ENCODE measurements at places on chromosomes 2 and 18.
A peak's percentile ranks its signal among the peaks of the same experiment; 100 is the strongest.

DNA sequence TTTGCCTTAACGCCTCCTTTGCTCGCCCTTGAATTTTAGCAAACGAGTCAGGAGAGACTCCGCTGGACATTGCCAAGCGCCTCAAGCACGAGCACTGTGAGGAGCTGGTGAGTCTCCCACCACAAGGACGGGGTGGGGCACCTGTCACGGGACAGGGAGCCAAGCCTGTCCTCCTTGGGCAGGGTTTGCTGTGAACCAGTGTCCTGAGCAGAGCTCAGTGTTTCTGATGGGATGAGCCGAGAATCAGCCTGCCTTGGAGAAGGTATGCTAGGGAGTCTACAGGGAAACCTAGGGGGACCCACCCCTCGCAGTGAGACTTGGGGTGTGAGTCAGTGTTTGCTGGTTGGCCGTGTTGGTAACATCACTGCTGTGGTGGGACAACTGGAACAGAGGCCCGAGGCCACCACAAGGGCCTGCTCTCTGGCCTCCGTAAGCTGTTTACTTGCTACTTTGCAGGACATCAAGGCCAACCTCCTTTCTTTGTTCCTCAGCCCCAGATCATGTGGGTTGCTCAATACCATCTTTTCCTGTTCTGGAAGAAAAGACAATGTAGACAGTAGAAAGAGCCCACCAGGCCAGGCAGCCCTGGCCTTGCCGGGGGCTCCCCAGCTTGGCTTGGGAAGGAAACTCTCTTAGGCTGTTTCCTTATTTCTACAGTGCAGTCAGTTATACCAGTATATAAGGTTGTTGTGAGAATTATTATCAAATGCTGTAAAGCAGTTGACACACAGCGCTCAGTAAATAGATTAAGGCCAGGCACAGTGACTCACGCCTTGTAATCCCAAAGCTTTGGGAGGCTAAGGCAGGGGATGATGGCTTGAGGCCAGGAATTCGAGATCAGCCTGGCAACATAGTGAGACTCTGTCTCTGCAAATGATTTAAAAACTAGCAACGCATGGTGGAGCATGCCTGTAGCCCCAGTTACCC is 42.4 kb downstream of the ITGB1BP1 start:
- DNase-seq, result no peak

DNA sequence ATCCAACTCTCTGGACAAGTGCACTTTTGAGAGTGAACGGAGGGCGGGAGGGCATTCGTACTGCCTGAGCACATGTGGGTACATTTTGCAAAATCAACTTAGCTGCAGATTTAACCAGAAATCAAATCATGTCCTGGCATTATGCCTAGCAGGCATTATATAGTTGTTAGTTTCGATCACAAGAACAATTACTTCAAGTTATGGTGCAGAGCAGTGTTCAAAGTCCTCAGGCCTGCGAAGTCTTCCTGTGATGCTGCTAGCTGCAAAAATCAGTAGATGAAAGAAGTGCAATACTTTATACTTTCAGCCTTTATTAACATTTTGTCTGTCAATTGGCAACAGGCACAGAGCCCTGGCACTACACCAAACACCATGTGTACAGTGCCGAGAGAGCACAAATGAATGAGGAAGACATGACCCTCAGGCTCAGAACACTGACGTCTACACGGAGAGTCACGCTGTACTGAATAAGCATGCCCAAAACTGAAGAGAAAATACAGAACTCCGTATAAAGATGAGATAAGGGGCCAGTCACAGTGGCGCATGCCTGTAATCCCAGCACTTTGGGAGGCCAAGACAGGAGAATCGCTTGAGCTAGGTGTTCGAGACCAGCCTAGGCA is 92.1 kb upstream of the CREB1 start:
- no peak for DNase-seq

DNA sequence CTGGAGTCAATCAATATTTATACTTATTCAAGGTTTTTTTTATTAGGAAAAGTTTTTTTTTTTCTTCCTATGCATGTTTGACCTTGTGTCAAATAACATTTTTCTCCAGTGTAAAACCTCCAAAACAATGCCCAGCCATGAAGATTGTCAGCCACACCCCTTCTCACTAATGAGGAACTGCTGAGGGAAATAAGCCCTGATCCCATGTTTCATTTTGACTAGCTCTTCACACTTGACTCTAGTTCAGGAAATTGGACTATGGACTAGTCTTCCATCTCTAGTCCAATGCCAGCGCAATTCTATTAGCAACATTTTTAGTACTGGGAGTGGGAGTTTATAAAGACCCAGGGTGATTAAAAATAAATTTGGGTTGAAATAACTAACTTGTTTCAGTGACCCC is 275.6 kb upstream of the CXCR4 start:
- no peak for DNase-seq

- no peak for DNase-seq
Observed at GRCh38 chr18:54032412-54032811, 192.1 kb downstream of the MBD2 start.

DNA sequence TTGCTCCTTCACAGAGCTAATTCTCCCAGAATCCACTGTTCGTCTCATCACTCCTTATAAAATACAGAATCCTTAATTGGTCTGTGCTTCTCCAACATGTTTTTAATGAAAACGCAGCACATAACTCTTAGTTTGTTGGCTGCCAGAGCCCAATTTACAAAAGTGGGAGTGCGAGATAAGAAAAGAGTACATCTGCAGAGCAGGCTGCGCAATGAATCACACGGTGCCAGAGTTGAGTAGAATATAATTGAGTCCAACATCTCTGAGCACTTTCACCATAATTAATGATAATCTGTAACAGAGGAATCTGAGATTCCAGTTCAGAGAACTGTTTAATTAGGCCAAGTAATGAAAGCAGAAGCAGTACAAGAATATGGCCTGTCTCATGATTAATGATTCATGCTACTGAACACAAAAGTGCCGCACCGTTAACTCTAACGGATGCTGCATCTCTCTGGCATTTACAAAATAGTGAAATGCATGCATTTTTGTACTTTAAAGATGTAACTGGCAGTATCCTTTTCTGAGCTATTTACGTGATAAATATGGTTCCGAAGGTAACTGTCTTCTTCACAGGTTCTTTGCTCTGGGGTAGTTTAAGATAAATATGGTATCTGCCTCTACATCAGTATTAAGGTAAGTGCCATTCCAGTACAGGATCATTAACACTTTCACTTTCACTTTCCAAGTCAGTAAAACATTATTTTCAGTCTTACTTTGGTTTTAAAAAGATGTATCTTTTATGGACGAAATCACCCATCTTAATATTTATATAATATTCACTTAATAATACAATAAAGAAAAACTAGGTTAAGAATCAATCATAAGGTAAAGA is 785.6 kb downstream of the NR4A2 start:
- DNase-seq, result peak; percentile 6

DNA sequence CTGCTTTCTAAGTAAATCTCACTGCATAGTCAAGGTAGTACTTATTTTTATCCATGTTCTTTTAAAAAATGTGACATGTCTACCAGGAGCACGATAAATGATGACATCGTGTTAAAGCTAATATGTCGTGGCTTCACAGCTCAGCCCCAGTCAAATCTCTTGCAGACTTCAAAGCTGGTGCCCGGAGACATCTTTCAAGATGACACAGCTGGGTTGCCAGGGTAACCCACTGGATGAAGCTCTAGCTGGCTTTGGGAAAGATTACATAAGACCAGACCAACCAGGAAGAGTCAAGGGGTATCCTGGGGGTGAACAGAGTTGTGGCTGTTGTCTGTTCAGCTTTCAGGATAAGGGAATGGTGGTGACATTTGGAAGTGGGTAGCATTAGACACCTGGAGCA is 67.8 kb downstream of the VSNL1 start:
- no peak for DNase-seq

DNA sequence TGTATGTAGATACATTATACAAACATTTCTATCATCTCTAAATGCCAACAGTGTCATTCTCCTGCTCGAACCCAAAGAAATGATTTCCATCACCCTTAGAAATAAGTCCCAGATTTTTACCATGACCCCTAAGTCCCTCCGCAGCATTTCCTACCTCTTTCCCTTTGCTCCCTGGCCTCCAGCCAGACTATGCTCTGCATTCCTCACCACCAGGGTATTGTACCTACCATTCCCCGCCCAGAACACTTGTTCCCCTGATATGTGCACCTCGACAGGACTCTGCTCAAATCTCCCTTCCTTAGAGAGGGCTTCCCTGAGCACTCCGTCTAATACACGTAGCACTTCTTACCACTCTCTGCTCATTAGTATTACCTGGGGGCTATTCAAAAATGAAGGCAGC is 630.2 kb downstream of the ARHGAP15 start:
- no peak for DNase-seq

- DNase-seq, result no peak
Observed at GRCh38 chr2:167506395-167506794, 618.1 kb downstream of the XIRP2 start.

DNA sequence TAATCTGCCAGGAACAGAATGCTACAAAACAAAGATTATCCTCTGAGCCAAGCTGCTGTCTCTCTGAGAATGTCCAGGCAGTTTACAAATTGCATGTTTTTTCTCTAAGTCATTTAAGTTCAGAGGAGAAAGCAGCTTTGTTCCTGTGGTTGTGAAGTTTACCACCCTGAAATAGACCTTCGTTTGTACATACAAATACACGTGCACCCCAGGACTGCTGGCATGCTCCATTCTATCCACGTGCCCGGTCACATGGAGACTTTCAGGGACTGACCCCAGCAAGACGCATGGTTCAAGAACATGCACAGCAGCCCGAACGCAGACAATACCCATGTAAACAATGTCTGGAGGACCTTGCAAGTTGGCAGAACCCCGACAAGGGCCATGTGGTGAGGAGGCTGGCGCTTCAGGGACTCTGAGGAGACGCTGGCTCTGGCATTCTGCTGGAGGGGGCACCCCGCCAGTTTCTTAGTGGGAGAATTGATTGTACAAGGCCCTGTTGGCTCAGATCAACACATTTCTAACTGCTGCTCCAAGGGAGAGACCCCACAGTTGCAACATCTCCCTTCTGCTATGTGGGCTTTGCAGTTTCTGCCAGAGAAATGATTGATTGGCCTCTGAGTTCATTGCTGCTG is 33.3 kb downstream of the FAM178B start:
- DNase-seq, result no peak

- no peak for DNase-seq
Observed at GRCh38 chr2:24725956-24726355, 67.2 kb downstream of the PTRHD1 start.

DNA sequence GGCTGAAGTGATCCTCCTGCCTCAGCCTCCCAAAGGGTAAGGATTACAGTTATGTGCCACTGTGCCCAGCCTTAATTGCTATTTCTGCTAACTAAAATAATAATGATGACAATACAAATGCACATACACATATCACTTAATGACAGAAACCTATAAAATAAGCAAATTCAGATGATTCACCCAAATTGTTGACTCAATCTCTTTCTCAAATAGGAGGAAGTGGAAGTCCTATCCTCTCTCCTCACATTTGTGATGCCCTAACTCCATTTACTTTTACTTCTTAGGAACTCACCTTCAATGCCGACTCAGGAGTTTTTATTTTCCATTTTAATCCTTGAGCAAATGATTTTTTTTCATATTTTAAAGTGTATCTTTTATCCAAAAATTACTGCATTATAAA is 24.5 kb upstream of the RAPH1 start:
- no peak for DNase-seq

- no peak for DNase-seq
Observed at GRCh38 chr2:174610243-174610995, 12.8 kb upstream of the WIPF1 start.

- no peak for DNase-seq
Observed at GRCh38 chr2:67289271-67289670, 107.9 kb upstream of the ETAA1 start.

DNA sequence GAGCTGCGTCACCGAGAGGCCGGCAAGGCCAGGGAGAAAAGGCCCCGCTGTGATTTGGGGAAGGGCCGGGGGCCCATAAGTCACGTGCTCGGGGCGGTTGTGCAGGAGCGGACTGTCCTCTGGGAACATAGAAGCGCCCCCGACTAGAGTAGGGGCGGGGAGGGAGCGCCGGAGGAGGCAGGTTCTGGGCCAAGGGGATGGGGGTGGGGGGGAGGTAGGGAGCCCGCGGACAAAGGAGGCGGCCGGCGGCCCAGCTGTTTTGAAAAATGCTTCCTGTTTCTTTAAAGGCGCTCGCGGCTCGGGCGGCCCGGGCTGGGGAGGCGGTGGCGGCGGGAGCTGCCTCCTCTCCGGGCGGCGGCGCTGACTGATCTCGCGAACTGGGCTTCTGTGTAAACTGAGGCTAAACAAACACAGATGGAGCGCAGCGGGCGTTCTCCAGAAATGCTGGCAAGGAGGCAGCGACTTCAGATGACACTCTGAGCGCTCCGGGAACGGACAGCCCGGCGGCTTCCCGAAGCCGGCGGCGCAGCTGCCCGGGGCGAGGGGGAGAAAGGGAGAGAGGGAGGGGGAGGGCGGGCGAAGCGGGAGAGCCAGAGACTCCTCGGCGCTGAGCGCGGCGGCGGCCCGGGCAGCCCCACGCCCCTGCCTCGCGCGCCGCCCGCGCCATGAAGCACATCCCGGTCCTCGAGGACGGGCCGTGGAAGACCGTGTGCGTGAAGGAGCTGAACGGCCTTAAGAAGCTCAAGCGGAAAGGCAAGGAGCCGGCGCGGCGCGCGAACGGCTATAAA is at the start of gene ATOH8:
ATOH8 (plus strand) TSS at position 467 of the 788 bp plus-strand sequence; CDS start at position 666, 199 bp downstream.
- DNase-seq, result no peak

- DNase-seq, result no peak
Observed at GRCh38 chr2:197216361-197216979, 94.1 kb downstream of the ANKRD44 start.

- DNase-seq, result no peak
Observed at GRCh38 chr18:42657551-42657950, 457.9 kb downstream of the RIT2 start.

- DNase-seq, result no peak
Observed at GRCh38 chr18:2871111-2871720, 24.4 kb downstream of the EMILIN2 start.

GRCh38 chr18:58175786-58176176 is 131.8 kb downstream of the NEDD4L start:
- DNase-seq, result no peak

GRCh38 chr2:235659767-235660322 is 166.0 kb downstream of the AGAP1 start:
- no peak for DNase-seq

- DNase-seq, result no peak
Observed at GRCh38 chr2:167480232-167480985, 592.1 kb downstream of the XIRP2 start.

- no peak for DNase-seq
Observed at GRCh38 chr18:12029786-12030584, 48.7 kb downstream of the IMPA2 start.
